C1 segment of cervical spinal cord (tissue), 14 donors: ENCODE measurements at places on chromosomes 3 and 15.
A peak's percentile ranks its signal among the peaks of the same experiment; 100 is the strongest.

GRCh38 chr3:50316657-50317242 is 5.8 kb downstream of the HYAL2 start:
- no peak for DNase-seq

DNA sequence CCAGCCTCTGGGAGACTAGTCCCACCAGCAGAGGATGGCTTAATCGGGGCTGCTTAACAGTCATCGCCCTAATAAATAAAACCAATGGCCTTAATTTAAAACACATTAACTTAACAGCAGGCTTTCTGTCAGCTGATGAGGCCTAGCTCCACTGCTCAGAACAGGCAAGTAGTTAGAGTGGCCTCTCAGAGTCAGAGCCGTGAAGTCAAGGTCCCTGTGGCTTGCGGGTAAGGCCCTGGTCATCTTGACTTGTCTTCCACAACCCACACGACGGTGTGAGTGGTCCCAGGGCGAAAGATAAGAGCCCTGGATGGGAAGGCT is 11.8 kb downstream of the XXYLT1 start:
- DNase-seq: no peak

GRCh38 chr3:101992863-101993262 is 143.5 kb downstream of the NFKBIZ start:
- no peak for DNase-seq

- no peak for DNase-seq
These were observed 40.5 kb upstream of the TEX264 start for GRCh38 chr3:51630513-51630912.

GRCh38 chr3:194208709-194209108 is 72.8 kb downstream of the HES1 start:
- DNase-seq: no peak

DNA sequence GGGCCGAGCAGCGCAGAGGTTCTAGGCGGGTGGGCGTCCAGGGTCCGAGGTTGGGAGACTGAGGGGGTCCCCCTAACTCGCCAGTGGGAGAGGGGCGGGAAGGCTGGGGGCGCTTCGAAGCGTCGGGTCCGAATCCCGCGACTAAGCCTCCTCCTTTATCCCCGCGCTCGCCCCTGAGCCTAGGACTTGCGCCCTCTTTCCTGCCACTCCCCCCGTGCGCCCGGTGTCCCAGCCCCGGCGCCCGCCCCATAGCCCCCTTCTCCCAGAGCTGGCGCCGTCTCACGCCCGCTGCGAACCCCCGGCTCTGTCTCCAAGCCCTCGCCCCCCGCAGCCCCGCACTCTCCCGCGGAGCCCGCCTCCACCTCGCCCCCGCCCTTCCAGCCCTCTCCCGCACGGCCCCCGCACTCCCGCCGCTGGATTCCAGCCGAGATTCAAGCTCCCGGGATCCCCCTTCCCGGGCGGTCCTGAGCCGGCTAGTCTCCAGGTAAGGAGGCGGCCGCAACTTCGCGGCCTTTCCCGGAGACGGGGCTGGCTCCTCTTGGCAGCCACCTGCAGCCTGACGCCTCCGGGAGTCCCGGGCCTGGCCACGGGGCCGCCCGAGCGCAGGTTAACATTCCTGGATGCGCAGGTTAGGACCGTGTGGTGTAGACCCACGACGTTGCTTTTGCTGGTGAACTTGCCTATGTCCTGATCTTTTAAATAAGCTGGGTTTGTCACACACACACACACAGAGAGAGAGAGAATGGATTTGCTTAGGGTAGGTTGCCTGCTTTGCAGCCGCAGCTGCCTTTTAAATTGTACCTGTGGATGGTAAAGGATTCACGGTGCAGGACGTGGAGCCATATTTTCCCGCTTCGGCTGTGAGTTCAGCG is 563 bp downstream of the PXYLP1 start:
- DNase-seq: no peak

DNA sequence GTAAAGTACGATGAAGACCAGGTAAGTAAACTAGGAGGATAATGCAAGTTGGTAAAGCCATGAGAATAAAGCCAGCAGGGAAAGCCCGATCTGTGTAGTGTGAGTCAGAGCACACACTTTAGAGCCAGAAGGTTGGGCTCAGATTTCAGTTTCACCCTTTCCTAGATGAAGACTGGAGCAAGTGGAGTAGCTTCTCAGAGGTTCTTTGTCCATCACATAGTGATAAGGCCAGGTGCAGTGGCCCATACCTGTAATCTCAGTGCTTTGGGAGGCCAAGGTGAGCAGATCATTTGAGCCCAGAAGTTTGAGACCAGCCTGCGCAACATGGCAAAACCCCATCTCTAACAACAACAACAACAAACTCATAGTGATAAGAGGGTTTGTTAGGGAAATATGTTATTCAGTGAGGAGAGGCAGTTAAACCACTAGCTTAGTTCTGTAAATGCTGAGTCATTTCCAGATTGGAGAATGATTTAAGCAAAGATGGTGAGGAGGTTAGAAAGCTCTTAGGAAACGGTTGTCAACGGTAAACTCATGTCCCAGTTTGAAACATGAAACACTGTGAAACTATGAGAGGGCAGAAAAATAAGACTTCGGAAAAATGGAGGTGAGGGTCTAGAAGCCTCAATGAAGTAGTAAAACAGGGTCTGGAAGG is 39.0 kb downstream of the IL12A start:
- DNase-seq: no peak

GRCh38 chr15:65071381-65071811 is 3.6 kb upstream of the RASL12 start:
- peak; percentile 35 for DNase-seq

DNA sequence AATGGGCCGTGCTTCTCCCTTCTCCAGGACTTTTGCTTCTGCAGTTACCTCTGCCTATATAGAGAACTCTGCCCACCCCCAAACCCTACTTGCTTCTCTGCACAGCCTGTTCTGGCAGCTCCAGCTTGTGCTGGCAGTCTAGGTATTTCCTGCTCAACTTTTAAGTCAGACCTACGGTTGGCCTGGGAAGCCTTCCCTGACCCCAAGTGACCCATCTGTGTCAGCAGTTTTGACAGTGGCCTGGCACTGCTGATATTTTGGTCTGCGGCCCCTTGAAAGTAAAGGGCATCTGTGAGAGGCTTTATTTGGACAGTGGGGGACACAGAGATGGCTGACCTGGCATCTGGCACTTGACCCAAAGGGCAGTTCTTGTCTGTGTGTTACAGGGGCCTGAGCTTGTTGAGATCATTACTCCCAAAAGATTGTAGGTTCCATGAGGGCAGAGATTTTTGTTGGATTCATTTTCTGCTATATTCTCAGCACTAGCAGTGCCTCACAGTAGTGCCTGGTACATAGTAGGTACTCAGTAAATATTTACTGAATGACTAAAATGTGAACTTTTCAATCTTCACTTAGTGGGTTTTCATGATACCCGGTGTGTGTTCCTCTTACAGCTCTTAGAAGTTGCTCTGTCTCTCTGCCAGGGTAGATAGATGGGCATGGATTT is 55.2 kb upstream of the TRAK1 start:
- DNase-seq: no peak

- no peak for DNase-seq
These were observed 102.5 kb downstream of the AKAP13 start for GRCh38 chr15:85482894-85483293.

- DNase-seq: peak; percentile 66
These were observed 594 bp downstream of the CRELD1 start for GRCh38 chr3:9934235-9934621.

GRCh38 chr3:5321666-5322340 is 134.3 kb downstream of the EDEM1 start:
- DNase-seq: no peak

DNA sequence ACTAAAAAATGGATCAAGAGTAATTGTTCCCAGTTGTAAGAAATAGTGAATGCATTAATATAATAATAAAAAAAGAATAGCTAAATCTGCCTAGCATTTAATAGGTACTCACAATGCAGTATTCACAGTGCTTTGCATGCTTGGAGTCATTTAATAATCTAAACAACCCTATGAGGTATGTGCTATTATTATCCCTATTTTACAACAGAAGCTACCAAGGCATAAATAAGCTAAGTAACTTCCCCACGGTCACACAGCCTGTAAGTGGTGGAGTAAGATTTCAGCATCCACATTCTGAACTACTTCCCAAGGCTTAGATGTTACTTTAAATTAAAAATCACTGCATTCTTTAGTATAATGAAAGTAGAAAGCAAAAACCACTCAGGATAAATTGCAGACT is 102.9 kb downstream of the PLCH1 start:
- no peak for DNase-seq

DNA sequence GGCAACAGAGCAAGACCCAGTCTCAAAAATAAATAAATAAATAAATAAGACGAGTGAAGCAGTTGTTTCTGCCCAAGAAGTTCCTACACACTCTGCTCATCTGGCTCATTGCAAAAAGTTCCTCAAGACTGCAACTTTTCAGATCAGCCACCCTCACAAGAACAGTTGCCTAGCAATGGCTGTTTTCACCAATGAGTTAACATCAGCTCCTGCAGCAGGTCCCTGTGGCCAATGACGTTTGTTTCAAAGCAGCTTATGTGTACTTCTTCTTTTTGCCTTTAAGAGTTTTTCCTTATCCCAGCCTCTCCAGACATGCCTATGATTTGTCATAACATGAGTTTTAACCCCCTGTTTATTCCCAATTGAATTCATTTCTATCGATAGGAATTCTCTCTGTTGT is 118.4 kb upstream of the SPRED1 start:
- DNase-seq: no peak

GRCh38 chr3:10855083-10855870 is 39.2 kb downstream of the SLC6A11 start:
- DNase-seq: no peak

GRCh38 chr15:64690578-64691296 is 84.7 kb downstream of the RBPMS2 start:
- no peak for DNase-seq

GRCh38 chr15:55695432-55695831 is 47.5 kb downstream of the PRTG start:
- DNase-seq: no peak

DNA sequence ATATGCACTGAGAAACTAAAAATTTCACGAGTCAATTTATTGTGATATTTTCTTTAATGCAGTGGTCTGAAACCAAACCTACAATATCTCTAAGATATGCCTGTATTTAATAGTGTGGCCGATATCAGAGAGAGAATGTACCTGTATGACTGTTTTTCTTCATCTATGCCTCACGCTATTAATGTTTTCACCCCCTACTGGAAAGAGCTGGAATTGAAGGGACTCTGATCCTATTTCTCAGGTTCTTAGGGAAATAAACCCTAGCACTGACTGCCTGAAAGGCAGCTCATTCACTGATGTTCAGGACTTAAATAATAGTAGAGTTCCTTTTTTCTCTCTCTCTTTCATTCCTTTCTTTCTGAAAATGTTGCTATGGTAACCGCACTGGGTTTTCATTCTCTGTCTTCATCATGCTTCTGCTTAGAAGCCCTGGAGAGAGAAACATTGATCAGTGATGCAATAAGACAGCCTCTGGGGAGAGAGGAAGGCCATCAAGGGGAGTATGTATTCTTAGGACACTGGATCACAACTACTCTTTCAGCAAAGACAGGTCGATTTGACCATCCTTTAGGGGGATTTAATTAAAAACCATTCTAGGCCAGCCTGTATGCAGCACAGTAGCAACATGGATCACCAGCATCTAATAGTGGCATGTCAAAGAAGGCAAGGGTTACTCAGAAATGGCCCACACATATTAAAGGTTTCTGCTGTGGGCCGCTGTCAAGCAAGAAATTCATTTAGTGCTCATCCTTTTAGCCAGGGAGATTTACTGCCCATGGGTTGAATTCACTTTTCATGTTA is 1135.7 kb downstream of the IGSF11 start:
- no peak for DNase-seq

GRCh38 chr3:25449857-25450256 is 21.8 kb downstream of the RARB start:
- no peak for DNase-seq

DNA sequence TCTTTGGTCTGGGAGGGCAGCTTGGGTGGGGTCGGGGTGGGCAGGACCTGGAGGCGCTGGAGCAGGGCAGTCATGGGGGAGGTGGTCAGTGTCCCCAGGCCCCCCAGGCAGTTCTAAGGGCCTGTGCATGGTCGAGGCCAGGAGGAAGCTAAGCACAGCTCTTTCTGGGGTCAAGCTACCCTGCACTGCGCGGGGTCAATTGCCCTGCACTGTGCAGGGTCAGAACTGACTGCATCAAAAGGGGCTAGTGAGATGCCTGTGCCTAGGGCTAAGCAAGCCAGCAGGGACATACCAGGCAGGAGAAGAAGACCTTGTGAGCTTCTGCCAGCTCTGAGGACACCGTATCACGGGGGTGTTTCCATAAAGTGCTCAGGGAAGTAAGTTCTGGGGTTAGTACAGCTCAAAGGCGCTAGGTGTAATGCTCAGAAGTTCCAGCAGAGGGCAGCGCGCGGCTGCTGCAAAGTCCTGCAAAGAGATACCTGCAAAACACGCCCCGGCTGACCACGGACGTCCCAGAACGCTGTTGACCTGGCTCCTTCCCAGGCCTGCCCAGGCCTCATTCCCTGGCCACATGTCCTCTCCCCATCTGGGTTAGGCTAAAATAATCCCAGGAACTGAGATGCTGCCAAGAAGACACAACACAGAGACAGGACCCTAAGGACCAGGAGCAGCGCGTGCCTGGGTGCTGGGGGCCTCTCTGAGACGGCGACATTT is 18.8 kb upstream of the IQSEC1 start:
- peak; percentile 75 for DNase-seq

- no peak for DNase-seq
These were observed 4.7 kb downstream of the DTWD1 start for GRCh38 chr15:49625460-49626036.

DNA sequence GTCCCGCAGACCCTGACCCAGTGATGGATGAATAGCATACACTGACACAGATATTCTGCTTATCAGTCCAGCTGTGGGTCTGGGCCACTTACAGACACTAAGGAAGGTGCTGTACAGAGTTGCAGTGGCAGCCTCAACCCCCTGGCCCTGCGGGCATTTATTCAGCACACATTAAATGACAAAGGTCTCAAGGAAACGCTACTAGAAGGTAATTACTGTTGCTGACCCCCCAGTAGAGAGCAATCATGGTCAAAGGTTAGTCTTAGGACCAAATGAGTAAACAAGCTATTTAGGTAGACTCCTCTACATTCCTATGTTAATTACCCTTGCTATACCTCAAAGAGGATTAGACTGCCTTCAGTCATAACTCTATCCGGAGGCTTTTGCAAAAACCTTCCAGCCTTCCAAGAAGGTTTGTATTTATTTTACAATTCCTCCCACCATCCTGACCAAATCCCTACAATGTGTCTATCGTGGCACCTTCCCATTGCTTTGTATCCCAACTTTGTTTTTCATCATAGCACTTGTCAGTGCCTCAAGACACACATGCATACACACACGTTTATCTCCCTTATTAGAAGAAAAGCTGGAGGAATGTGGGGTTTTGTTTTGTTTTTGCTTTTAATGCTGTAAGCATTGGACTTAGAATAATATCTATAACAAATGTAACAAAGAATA is 227.9 kb downstream of the PYDC2 start:
- DNase-seq: no peak

DNA sequence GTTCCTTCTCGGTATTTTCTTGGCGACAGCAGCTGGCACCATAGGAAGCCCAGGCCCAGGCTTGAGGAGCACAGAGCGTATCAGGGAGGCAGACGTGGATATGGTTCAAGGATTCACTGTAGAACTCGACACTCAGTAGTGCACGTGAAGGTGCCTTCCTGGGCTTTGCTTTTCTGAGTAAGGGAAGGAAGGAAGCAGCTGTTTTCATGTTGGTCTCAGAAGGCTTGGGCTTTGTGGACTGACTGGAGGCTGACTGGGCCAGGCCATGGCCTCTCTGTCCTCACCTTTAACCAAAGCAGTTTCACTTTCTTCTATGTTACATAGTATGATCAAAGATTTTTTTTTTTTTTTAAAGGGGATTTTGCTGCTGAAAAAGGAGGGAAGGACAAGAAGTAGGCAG is 6.9 kb upstream of the GHRL start:
- no peak for DNase-seq
